ENCODE measurements at places on chromosomes 3 and 15.

DNA sequence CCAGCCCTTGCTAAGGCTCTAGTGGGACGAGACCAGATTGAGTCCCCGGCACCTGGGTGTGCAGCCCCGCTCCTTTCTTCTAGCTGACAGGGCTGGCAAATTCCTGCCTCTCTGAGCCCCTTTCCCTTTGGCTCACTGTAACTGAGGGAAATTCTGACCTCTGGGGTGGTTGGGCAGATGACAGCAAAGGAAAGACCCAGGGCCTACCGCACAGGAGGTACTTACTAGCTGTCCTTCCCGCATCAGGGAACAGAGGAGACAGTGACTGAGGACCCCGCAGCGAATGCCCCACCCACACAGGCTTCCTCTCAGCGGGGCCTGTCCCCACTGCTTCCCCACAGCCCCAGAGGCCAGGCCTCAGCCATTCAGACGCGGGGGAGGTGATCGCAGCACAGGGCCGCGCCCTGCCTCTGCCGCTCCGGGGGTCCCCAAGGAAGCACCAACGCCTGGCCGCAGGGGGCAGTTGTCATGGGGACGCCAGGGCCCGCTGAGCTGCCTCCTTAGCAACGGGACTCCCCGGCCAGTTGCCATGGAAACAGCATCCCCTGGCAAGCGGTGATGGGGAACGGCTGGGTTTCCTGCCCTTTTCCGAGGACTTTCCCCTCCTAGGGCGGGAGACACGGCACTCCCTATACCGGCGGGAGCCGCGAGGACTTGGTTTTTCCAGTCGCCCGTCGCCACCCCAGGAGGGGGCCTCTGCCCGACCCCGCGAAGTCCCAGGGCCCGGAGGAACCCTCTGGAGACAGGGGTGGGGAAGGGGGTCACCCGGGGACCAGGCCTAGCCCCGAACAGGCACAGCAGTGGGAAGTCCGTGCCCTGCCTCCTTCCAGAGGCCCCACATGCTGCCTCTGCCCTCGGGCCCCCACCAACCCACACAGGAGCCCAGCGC is 50.1 kb downstream of the HCN4 start:
- DNase-seq, result no peak

DNA sequence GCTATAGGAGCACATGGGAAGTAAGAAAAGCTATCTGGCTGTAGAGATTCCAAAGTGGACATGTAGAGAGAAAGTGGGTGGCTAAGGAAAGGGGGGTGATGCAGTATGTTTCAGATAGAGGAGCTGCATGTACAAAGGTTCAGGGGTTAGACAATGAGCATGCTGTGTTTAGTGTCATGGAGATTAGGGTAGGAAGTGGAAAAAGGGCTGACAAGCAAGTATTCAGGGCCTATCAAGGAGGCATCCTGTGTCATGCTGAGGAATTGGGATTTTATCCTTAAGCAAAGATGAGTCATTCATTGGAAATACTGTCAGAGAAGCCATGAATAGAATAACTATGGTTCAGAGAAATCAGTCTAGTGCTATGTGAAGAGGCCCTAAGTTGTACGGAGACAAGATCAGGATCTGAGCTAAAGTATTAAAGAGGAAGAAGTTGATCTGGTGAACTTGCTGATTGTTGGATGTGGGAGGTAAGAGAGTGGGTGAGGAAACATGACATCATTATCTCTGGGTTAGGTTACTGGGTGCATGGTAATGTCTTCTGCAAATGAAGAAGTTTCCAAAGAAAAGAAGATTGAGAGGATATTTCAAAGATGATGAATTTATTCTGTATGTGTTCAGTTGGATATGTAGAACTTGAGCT is 176.7 kb upstream of the GOLIM4 start:
- no peak for DNase-seq

- DNase-seq, result no peak
Measured at GRCh38 chr15:68379058-68379758, 52.8 kb downstream of the ITGA11 start.

GRCh38 chr15:68200016-68200861 is 4.9 kb downstream of the CALML4 start:
- no peak for DNase-seq

GRCh38 chr3:132064114-132064513 is 29.3 kb upstream of the CPNE4 start:
- DNase-seq, result no peak

DNA sequence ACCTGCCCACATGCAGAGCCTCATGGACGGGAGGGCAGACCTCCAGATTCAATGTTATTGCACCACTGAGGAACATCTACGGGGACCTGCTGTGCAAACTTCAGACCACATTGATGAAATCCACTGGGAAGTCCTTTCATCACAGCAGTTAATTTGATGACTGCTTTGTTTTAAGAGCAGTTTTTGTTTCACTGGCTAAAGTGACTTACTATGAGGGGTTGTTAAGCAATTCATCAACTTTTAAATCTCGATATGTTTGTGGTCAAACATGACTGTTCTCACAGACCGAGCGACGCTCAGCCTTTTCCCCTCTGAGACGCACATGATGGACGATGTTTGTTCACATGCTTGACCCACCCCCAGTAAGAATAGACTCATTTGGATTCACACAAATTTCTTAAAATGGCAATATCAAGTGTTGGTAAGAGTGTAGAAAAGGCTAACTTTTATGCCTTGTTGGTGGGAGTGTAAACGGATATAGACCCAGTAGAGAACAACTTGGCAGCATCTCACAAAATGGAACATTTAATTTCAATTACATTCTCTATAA is 35.9 kb upstream of the IREB2 start:
- no peak for DNase-seq

GRCh38 chr15:59245559-59245958 is 38.9 kb downstream of the LDHAL6B start:
- no peak for DNase-seq

DNA sequence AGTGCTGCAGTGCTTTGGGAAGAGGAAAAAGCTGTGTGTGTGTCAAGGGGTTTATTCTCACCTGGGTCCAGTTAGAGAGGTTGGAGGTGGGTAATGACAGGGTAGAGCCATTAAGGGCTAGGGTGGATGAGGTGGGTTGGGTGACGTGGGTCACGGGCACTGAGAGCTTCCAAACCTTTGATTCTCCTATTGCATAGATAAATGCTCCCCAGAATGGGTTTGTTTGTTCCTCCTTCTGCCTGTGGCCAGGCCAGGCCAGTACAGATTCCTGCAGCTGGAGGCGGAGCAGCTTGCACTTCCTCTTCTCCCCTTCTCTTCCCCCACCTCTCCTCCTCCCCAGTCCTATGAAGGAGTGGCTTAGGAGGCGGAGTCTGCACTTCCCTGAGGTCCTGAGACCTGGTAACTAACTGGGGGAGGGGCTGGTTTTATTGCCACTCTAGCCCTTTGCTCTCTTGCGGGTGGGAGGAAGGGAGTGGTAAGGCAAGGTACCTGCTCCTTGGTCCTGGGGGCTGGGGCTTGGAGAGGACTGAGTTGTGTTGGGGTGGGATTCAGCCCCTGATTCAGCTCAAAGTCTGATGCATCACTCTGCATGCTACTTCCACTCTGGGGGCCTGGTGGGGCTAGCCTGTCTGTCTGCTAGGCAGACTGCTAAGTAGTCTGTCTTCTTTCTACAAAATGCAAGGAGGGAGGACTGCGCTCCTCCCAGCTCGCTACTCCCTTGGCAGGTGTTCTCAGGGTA is 3.5 kb downstream of the SPINT1 start:
- peak; percentile 61 for DNase-seq

- DNase-seq, result no peak
Measured at GRCh38 chr15:73879426-73879825, 6.1 kb downstream of the TBC1D21 start.

- DNase-seq, result no peak
Measured at GRCh38 chr3:71927505-71928066, 142.6 kb upstream of the PROK2 start.

GRCh38 chr3:99548674-99549073 is 89.7 kb upstream of the COL8A1 start:
- DNase-seq, result no peak

DNA sequence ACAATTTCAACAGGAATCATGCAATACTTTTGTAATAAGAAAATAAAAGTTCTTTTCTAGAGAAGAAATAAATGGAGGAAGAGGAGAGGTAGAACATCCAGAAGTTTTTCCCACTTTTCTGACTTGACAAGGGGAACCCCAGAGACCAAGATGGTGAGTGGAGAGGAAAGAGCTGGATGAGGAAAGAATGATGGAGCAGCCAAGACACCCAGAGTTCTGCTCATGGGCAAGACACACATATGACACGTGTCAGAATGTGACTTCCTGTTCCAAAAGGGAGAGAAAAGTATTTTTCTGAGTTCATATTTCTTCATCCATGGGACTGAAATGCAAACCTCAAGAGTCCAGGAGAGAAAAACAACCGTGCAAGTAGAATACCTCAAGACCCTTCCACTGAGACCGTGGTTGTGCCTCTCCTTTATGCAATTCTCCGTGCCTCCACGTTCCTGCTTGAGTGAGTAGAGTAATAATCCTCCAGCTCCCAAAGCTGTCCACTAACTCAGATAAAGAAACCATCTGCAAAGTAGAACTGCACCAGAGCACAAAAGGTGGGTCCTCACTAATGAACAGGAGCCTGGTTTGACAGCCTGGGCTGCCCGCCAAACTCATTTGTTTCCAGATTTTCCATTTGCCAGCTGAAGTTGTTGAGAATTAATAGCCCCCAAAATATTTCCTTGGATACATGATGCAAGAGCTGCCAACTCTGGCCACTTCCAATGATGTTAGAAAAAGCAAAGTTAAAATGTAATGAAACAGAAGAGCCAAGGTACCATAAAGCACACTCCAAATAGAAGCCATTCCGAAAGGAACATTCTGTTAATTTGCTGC is 272.6 kb upstream of the IGF1R start:
- DNase-seq, result no peak

GRCh38 chr3:13095408-13095937 is 22.2 kb upstream of the IQSEC1 start:
- DNase-seq, result no peak

DNA sequence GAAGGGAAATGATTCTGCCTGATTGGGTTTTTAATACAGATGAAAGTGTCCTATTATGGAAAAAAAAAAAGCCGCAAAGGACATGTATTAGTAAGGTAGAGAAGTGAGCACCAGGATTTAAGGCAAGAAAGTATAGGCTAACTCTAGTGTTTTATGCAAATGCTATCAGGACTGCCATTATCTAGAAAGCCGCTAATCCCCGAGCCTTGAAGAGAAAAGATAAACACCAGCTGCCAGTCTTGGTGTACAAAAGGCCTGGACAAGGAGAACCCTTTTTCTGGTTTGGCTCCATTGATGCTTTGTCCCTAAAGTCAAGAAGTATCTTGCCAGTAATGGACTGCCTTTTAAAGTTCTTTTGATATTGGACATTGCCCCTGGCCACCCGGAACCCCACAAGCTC is 8.6 kb upstream of the TRIM59 start:
- DNase-seq, result no peak

DNA sequence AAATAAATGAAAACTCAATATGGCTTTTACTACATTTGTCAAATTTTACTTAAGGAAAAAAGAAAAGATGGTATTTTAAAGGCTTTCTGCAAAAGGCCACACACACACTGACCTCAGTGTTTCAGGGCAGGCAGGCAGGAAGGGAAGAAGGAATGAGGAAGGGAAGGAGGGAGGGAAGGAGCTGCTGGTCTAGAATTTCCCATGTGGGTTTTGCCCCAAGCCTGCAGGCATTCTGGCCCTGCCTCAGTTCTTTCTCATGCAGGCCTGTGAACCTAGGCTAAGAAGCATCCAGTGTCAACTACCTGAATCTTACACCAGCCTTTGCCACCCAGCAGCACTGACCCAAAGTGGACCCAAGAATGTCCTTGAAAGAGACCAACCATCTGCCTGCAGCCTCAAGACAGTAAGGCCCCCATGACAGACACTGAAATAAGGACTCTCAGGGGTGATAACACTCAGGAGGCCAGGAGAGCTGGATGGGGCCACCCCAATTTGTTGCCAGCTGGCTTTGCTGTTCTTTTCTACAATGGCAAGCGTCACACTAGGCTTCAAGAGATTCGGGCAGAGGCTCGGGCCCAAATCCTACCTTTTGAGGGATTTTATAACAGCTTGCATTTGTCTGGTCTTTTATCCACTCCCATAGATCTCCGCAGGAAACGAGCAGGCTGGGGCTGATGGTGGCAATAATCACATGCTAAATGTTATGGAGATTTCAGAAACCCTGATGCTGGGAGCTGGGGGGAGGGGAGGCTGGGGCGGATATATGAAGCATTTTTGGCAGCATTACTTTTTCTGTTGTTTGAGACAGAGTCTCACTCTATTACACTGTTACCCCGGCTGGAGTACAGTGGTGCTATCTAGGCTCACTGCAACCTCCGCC is 51.4 kb downstream of the XXYLT1 start:
- no peak for DNase-seq

DNA sequence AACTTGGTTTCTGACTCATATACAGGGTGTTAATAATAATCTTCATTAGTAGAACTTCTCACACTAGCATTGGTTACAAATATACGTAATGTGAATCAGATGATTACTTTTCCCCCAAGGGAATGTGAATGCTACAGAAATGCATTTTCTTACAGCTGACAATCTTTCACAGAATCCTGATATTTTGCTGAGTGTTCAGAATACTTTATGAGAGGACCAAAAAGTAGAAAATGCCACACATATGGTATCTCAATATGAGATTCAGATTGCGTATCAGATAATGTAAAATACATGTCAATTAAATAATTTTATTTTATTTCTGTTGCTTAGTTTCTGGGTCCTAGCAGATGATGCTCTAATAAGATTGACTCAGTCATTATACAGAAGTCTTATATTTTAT is 979.9 kb upstream of the GBE1 start:
- no peak for DNase-seq

DNA sequence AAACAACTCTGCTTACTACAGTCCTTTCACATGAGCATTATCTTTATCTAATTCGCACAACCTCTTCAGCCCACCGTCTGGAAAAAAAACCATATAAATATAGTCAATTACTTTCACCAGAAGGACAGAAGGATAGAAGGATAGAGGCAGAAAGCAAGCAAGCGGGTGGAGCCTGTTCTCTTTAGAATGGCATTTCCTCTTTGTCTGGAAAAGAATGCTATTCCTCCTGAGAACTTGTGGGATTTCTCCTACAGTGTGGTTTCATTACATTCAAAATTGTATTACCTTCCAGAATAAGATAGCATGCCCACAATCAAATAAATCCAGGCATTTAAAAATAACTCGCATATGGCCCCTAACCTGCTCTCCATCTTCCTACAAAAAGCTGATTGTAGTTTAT is 23.1 kb downstream of the SLC30A4 start:
- DNase-seq, result no peak

- DNase-seq, result no peak
Measured at GRCh38 chr3:39150803-39151631, 2.4 kb downstream of the CSRNP1 start.

DNA sequence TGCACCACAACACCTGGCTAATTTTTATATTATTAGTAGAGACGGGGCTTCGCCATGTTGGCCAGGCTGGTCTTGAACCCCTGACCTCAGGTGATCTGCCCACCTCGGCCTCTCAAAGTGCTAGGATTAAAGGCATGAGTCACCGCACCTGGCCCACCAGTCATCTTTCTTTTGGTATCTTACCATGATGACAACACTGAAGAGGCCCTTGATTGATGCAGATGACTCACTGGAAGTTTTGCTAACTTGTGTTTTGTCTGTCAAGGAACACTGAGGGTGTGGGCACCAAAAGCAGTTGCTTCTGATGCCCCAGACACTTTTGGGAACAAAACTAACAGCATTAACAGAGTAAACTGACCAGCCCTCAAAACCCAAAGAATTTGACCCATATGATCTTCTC is 88.3 kb downstream of the MYO5A start:
- no peak for DNase-seq
